GM12878 (cell line): ENCODE measurements at places on chromosomes 2 and 18.

DNA sequence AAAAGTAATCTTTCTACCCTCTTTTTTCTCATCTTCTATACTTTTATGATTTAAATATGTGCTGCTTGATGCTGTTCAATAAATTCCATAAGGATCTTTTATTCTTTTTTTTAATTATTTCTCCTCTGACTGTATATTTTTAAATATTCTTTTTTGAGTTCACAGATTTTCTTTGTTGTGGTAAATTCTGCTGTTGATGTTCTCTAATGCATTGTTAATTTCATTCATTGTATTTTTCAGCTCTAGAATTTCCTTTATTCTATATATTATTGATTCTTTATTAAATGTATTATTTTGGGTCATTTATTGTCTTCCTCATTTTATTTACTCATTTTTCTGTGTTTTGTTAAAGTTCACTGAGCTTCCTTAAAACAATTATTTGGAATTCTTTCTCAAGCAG, 260.9 kb downstream of the ZNF804A start:
- no peak for DNase-seq

GRCh38 chr2:57943315-57943714, 103.3 kb upstream of the VRK2 start:
- no peak for DNase-seq

DNA sequence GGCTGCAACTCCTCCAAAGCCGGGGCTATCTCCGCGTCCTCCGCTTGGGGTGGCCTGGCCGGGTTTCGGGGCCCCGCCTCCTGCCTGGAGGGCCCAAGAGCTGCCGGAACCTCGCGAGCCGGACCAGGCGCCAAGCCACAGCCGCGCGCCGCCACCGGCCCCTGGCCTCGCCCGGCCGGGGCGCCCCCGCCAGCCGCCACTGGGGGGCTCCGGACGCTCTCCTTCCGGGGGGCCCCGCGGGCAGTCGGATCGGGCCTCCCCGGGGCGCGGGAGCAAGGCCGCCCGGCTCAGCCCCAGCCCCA, 17.4 kb upstream of the HAAO start:
- DNase-seq, result no peak

GRCh38 chr2:5076599-5076998, 615.6 kb upstream of the SOX11 start:
- no peak for DNase-seq

DNA sequence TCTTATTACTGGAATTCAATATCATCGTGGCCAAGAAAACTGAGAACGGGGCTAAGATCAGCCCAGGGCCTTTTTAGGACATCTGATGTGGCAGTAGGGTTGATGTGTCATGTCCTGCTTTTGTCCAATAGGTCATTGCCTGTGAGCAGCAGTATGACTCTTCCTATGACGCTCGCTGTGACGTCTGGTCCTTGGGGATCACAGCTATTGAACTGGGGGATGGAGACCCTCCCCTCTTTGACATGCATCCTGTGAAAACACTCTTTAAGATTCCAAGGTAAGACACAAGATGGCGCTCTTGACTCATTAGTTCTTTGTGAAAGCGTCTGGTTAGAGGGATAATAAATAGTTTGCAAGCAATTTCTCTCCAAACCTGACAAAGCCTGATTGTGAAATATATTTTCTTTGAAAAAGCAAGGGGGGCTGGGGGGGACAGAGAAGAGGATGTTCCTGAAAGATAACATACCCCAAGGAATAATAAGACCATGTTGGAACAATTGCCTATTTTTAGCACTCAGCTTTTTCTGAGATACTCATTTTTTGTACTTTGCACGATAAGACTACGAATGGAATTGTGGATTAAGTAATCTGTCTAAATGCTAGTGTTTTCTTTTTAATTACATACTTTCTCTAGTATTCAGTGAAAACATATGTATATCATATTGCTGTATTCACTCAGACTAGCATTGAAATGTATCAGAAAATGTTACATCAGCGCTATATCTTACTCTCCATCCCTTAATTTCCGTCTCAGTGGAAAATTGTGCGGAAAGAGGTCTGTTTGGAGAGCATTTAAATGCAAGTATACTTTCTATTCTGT, 58.1 kb downstream of the MYO3B start:
- DNase-seq, result no peak

- no peak for DNase-seq
Observed at GRCh38 chr2:119085613-119086012, 72.9 kb downstream of the C1QL2 start.

- DNase-seq, result no peak
Observed at GRCh38 chr18:3472681-3473544, 22.9 kb downstream of the TGIF1 start.

GRCh38 chr2:199607914-199608313, 150.2 kb upstream of the SATB2 start:
- DNase-seq, result no peak

GRCh38 chr18:35010993-35011392, 30.2 kb upstream of the MAPRE2 start:
- DNase-seq, result no peak

GRCh38 chr2:112004253-112004645, 50.8 kb upstream of the TMEM87B start:
- peak; percentile 12 for DNase-seq
